GM23248 (cell line): ENCODE measurements at places on chromosomes 3 and 15.

DNA sequence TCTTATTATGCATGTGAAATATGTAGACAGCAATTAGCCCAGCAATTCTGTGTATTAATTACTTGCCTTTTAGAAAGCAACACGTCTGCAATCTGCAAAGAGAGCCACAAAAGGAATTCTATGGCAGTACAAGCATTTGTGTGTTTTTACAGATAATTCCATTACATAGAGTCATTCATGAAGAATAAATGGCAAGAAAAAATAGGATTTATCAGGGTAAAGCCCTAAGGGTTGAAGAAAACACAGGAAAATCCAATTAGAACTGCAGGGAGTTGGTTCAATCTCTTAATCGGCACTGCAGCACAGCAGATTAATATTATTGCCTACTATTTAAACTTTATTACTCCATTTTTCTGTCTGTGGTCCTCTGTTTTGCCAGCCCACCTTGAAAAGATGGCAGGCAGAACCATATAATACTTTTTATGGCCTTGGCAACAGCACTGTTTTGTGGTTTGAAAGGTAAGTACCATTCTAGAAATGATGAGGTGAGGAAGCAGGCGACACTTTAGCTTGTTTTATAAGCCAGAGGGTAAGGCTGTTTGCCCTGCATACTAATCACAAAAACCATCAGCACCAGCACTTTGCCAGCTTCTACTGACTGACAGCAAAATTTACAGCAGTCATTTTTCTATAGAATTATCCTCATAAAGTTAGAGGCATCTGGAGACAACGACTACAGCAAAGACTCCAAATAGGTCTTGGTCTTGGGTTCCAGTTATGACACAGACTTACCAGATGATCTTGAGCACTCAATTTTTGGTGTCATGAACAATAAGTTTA lies 638.2 kb upstream of the NAALADL2 start:
- DNase-seq, result no peak

DNA sequence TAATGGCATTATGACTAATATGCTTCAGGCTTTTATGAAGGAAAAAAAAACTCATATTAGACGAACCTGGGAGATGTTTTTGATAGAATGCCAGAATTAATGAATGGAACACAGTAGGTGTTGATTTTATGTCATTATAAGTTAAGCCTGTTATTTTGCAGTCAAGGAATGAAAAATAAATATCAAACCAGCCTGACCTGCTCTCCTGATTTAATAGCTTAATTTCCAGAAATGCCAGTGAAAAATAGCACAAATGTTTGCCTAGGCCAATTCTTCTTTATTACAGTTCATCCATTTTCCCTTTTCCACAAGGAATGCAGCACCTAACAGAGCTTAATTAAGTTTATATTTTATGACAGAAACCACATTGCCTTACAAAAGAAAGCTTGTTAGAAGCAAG lies 292.0 kb downstream of the TBL1XR1 start:
- no peak for DNase-seq

DNA sequence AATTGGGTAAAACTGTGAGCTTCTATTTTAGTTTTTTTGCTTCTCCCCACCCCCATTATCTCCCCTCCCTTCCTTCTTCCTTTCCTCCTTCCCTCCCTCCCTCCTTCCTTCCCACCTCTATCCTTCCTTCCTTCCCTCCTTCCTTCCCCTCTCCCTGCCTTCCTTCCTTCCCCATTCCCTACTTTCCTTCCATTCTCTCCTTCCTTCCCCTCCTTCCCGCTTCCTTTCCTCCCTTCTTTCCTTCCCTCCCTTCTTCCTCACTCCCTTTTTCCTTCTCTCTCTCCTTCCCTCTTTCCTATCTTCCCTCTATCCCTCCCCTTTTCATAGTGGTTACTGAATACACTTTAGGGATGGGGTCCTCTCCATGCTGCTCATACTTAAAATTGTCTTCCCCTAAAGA lies 40.4 kb upstream of the C3orf22 start:
- no peak for DNase-seq

DNA sequence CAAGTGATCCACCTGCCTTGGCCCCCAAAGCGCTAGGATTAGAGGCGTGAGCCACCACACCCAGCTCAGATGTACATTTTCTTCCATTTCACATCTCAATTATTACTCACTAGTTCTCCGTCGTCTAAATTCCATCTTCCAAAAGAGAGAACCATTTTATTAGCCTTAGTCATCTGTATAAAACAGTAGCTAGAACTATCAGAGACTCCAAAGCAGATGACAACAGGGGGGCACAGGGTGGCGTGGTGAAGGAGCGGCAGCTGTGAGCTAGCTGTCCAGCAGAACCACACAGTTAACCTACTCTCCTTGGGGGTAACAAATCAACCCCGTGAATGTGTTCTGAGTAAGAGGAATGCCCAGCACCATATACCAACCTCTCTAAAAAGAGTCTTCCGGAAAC lies 7.1 kb downstream of the SLC25A20 start:
- DNase-seq, result no peak

GRCh38 chr3:98453827-98454226 lies 9.2 kb upstream of the OR5K1 start:
- DNase-seq, result no peak

DNA sequence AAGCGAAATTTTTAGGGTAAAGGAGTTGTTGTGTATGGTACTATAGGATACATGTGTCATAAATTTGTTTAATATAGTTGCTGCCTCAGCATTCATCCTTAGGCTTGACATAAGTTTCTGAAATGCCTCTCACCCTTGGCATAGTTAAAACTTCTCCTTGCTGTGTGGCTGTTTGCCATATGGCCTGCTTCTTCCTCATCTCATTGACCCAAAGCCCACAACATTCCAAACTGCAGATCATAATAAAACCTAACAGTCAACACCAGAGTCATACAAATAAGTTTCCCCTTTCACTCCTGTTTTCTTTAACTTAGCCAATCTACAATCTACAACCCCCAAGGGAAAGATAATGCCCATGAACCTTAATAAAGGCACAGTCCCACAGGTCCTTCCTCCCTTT lies 136.6 kb downstream of the TMCC1 start:
- peak; percentile 48 for DNase-seq

DNA sequence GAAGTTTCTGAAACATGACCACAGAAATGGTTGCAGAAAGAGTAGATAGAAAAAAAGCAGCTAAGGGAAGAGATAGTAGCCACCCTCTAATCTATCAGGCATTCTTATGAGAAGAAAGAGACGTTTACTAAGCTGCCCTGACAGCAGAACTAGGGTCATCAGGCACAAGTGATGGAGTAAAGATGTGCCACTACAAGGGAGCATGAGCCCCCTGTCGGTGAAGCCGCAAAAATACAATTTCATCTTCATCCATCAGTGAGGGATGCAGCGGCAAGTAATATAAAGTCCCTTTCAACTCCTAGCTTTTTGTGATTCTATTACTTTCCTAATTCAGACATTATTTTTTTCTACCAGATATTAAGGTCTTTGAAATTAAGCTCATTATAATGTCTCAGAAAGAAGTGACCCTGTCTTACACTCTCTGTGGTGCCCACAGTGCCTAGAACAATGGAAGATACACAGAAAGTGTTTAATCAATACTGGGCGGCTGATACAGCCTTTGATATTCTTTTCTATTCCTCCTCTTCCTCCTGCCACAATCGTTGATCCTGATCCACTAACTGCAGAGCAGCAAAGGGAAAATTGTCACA lies 651.6 kb downstream of the NTRK3 start:
- DNase-seq, result peak; percentile 18

- no peak for DNase-seq
Observed at GRCh38 chr3:70000028-70000410, 486 bp downstream of the SAMMSON start.

- no peak for DNase-seq
Observed at GRCh38 chr3:151314593-151314992, 2.0 kb downstream of the GPR87 start.

DNA sequence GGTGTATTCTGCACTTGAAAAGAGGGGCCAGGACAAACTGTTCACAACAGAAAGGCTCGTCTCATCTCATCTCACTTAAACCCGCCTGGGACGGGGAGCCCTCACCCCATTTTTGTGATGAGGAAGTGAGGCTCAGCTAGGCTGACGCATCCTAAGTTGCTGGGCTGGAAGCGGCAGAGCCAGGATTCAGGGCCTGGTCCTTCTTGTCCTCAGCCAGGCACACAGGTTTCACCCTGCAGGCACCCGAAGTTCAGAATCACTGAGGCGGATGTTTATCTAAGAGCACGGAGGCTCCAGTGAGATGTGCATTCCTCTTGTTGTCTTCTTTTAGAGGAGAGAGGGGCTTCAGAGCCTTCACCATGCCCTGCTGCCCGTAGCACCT lies 51.1 kb upstream of the PLXNA1 start:
- DNase-seq, result no peak

DNA sequence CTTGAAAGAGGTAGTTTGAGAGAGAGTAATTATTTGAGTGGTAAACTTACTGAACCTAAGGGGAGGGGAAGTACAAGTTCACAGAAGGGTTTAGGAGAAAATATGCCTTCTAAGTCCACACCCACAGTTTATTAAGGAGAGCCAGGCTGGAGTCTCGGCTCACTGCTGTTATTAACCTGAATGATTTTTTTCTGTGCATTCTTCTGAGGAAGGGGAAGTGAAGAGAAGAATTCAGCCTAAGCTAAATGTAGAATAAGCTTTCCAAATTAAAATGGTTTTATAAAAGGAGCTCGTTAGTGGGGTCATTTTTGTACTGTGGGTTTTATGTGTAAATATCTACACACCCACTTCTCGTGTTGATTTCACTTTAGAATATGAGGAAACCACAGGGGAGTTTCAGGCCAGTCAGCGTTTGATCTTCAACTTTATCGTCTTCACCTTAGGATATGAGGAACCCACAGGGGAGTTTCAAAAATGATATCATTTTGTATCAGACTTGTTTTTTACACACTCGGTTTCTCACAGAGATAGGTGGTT lies 1.5 kb downstream of the WHAMM start:
- DNase-seq, result peak; percentile 36

DNA sequence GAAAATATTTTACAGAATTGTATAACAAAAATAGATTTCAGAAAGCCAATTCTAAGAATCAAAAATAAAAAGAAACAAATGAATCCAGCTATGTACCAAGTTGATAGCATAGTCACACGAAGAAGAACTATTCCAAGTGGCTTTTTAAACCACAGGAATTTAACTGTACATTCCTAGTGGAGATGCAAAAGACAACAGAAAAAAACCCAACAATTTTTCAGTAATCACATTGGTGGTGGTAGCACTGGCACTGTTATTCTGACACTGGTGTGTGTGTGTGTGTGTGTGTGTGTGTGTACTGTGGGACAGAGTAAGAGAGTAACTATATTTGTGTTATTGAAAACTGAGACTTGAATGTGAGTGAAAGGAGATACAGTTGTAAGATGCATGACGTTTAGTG lies 9.1 kb downstream of the BFSP2 start:
- peak; percentile 65 for DNase-seq

DNA sequence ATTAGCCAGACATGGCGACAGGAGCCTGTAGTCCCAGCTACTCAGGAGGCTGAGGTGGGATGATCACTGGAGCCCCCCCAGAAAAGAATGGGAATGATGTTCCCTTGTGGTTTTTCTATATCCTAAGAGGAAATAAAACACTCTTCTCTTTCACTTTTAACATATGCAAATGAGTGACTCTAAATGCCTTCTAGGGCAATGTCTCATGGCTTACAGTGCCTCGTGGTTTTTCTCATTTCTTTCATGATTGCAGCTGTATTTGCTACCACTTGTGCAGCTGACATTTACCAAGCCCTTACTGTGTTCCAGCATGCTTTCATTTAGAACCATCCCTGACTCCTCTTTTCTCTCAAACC lies 26.4 kb downstream of the STOML1 start:
- peak; percentile 74 for DNase-seq
